ENCODE measurements at places on chromosomes 6 and 20.

DNA sequence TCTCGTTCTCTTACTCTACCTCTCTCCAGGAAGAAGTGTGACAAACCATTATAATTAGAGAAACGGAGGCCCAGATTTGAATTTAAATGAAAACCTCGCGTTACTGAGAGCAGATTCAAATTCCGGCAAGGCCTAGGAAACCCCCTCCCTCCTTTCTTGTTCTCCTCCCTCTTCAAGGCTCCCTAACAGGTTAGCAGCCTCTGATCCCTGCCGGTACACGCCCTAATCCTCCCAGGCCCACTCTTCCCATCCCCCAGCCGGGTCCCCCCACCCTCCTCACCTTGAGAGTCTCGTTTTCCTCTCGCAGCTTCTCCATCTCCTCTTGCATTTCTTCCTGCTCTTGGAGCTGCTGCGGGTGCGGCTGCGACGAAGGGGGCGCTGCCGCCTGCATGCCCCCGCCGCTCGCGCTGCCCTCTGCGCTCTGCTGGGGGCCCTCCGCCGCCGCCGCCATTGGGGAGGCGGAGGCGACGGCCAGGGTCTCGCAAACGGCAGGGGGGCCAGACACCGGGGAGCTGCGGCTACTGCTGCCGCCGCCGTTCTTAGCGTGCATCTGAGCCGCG is 3.8 kb downstream of the MTCL3 start:
- no peak for DNase-seq

- no peak for DNase-seq
Measured at GRCh38 chr6:158938811-158939254, 61.2 kb downstream of the RSPH3 start.

- no peak for DNase-seq
Measured at GRCh38 chr6:160378882-160379281, 30.7 kb downstream of the SLC22A3 start.

- DNase-seq = no peak
Measured at GRCh38 chr6:100322886-100323285, 141.8 kb downstream of the SIM1 start.

- DNase-seq = no peak
Measured at GRCh38 chr20:21288587-21289370, 14.4 kb upstream of the XRN2 start.

GRCh38 chr20:46663531-46663930 is 12.3 kb upstream of the SLC13A3 start:
- no peak for DNase-seq

DNA sequence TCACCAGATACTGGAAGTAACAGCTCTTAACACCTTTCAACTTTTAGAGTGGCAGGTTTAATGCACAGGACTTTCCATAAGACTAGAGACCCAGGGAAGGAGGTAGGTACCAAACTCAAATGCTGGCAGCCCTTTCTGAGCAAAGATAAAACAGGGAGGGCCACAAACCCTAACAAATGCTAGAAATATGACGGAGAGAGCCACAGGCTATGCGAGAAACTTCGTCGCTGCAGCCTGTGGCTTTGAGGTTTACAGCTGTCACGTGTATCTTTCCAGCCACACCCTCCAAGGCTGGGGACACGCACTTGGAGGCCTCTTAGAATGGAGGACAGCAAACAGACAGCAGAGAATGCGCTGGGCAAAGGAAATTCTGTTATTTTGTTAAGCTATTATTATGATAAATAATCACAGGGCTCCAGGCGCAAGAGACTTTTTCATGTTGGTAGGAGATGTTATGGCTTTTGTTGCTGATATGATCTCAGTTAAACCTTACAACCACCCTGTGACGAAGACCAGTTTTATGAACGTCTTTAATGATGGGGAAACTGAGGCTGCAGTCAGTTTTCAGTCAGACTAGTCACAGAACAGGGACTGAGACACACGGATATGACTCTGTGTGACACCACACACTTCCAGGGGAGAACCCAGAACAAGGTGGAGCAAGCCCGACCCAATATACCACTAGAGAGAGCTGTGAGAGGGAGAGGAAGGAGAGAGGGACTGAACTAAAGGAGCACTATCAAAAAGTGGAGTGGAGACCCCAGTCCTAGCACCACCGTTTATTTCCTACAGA is 2.0 kb downstream of the TRAM2 start:
- DNase-seq = no peak

- no peak for DNase-seq
Measured at GRCh38 chr6:130997061-130997753, 65.8 kb downstream of the EPB41L2 start.

- no peak for DNase-seq
Measured at GRCh38 chr6:143158113-143158581, 97.5 kb downstream of the AIG1 start.

DNA sequence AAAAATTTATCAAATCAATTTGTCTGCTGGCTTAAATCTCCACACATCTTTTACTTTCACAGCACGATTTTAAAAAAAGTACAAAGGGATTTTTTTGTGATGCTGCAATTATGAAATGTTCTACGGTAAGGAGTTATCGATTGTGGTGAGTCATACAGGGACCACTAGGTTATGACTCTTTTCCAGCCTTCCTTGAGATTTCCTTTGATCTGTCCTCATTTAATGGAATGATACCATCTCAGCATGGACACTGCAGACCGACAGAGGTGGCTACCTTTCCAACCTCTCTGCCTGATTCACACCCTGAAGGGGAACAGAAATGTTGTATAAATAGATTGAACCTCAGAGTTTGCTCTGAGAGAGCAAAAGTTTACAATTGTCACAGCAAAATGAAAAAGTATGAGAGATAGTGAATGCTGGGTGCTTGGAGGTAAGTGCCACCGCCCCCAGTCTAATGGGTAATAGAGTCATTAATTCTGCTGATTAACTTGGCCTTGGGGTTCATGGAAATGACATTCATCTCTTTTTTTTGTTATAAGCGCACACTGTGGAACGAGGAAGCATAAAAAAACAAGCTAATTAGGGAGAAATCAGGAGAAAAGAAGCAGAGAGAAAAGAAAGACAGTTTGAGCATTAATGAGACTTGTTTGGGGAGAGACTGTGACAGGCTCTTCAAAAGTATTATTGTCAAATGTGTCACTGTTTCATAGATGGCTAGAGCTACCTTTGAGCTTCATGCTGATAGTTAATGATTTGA is 306.0 kb downstream of the RNF144B start:
- DNase-seq = no peak

GRCh38 chr6:26431258-26432172 is 8.8 kb upstream of the BTN3A3 start:
- no peak for DNase-seq

DNA sequence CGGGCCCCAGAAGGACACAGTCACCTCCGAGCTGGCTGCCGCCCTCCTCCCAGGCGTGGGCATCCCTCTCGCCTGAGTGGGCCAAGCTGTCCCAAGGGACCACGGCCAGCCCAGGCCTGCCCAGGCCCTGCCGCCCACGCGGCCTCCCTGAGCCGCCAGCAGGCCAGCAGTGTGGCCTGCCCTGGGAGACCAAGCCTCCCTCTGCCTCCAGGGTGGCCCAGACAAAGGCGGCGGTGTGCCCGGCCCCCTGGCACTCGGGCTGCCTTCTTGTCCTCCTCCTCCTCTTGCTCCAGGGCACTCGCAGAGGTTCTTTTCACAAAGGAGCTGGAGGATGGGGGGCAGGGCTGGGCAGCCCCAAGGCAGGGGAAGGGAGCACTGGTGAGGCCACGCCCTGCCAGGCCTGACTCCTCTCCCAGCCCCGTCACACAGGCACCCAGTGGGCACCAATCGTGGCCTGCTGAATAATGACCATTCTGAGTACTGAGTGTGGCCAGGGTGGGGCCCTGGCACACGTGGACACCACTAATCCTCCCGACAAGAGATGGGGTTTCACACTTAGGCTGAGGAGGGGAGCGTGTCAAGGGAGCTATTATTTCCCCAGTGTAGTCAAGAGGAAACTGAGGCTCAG is 25.3 kb downstream of the NOL4L start:
- DNase-seq = no peak

GRCh38 chr20:24785141-24786110 is 163.6 kb upstream of the CST7 start:
- no peak for DNase-seq
